ENCODE measurements at places on chromosomes 6 and 20. TPM values are rescaled to one million over a fixed set of nuclear protein-coding genes. Genes with fewer than 3 reads are reported as not detected.

GRCh38 chr6:163707387-163708355 is 293.2 kb downstream of the QKI start:
- DNase-seq = no peak

DNA sequence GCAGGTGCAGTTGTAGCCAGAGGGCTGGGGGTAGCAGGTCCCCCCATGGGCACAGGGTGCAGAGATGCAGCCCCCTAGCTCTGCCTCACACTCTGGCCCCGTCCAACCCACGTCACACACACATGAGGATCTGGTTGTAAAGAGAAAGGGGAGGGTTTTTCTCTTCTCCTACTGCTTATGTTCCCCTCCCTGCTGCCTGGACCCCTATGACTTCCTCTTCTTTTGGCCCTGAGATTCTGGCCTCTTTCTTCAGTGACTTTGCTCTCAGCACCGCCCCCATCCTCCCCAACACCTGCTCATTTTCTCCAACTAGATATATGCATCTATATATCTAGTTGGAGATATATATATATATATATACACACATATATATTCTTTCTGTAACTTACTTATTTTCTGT is 9.7 kb downstream of the NOTCH4 start:
- DNase-seq = no peak

- DNase-seq = peak; percentile 85
Measured at GRCh38 chr20:57259121-57259937, 7.1 kb downstream of the BMP7 start.

GRCh38 chr6:142827991-142828390 is 117.0 kb downstream of the HIVEP2 start:
- no peak for DNase-seq

- DNase-seq = no peak
Measured at GRCh38 chr20:15682690-15683089, 890.6 kb downstream of the KIF16B start.

DNA sequence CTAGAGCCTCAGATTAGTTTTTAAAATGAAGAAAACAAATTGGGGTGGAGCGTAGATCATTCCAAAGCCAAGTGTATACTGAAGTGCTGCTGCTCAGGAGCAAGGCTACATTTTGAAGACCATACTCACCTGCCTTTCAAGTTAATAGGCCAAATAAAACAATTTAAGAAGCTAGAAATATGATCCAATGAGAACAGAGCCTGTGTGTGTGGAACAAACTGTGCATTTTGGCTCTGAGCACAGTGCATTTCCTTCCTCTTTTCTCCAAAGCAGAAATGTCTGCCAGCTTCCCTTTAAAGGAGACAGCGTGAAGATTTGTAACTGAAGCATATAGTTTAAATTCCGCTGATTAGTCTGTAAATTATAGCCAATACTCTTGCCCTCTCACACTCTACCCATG is 3.2 kb upstream of the IFNGR1 start:
- no peak for DNase-seq

DNA sequence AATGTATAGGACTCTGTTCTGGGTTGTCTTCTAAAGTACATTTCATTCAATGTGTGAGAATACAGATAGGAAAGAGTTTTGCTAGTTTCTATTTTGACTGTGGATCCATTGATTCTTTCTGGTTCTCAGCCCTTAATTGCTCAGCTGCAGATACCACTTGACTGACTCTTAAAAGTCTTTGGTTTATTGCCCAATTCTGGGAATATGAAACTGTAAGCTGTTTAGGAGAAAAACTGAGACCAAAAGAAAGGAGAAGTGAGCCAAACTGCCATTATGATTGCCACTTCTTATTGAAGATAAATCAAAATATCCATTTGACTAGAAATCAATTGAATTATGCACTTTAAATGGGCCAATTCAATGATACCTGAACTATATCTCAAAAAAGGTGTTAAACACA is 211.4 kb downstream of the ESR1 start:
- no peak for DNase-seq

DNA sequence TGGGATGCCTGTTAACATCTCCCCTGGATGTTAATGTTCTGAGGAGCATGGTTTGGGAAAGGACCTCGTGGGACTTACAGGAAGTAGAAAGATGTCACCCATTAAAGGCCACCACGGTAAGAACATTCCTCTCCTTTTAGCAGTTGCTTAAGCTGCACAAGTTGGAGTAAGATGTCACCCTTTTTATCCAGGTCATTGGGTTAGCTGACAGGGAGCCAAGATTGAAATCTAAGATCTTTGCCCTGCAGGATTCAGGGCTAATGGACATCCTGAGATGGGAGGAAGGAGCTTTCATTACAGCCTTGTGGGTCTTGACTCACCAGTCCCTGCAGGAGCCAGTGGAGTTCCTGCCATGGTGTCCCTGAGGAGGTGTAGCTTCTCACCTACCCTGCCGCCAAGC is 22.1 kb downstream of the PABPC1L start:
- DNase-seq = no peak

Gene HSD17B8
- polyA plus RNA-seq = 25.1 TPM

Gene OXT
- not detected for polyA plus RNA-seq

Gene PPP1R14C
- 17.6 TPM for polyA plus RNA-seq

Gene RNF39
- 1.3 TPM for polyA plus RNA-seq

Gene LY6G6F
- 1.2 TPM for polyA plus RNA-seq

Gene FAXC
- polyA plus RNA-seq = 7.7 TPM
